ENCODE measurements at places on chromosomes 5 and 9.

- DNase-seq, result no peak
Measured at GRCh38 chr9:1219284-1219683, 169.1 kb downstream of the DMRT2 start.

GRCh38 chr9:3285365-3286161 is 240.2 kb downstream of the RFX3 start:
- no peak for DNase-seq

DNA sequence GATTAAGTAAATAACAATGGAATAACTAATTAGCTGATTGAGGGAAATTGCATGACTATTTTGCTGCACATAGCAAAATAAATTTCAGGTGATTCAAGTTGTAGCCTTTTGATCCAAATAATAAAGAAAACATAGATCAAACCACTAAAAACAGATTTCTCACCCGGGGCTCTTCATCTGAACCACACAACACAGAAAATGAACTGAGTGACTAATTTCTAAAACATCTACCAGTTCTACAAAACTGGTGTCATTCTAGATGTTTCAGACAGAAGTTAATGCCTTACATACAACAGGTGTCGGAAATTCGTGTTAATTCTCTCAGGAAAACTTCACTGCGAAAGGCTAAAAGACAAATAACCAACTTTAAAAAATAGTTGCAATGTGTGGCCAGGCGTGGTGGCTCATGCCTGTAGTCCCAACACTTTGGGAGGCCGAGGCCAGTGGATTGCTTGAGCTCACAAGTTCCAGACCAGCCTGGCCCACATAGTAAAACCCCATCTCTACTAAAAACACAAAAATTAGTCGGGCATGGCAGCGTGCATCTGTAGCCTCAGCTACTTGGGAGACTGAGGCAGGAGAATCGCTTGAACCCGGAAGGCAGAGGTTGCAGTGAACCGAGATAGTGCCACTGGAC is 6.9 kb downstream of the PROP1 start:
- no peak for DNase-seq

DNA sequence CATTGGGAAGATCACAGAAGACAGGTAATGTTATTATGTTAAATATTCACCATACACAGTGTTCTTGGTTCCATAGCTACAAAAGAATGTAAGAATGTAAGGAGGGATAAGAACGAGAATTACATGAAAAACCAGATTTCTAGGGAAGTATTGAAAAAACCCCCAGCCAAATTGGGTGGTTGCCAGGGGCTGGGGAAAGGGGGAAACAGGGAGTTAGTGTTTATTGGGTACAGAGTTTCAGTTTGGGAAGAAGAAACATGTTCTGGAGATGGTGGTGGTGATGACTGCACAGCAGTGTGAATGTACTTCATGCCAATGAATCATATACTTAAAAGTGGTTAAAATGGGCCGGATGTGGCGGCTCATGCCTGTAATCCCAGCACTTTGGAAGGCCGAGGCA is 40.3 kb downstream of the GLRX start:
- no peak for DNase-seq

- no peak for DNase-seq
Measured at GRCh38 chr9:134802216-134802795, 78.3 kb upstream of the FCN2 start.

DNA sequence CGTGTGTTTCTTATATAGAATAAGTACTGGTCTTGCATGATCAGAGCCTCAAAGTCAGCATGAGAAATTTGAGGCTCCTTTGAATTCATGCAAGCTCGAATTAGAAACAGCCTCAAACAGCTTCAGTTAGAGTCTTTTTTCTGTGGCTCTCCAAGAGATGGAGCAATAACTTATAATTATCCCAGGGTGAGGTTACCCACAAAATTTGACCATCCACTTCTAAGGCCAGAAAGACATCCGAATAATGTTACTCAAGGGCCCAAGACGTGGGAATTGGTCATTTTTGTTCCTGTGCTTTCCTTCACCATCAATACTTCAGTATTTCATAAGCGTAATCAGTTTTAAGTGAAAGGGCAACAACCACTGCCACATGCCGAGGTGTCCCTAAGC is 89.7 kb downstream of the DAPK1 start:
- no peak for DNase-seq

DNA sequence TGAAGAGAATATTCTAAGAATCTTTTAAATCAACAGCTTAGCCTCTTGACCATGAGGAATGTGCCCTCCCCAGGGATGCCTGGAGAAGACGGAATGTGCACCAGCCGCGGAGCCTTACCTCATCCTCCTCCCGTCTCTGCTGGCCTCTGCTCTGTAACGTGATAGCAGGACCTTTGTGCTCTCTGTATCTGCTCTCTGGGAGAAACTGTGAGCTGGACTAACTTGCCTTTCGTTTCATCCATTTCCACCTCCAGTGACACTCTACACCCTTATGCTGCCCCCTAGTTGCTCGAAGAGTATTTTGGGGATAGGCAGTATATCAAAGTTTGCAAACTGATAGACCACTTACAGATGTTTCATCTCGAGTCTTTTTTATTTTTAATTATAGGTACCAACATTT is 141.4 kb downstream of the NPR3 start:
- DNase-seq, result no peak

- no peak for DNase-seq
Measured at GRCh38 chr9:123090956-123091355, 57.5 kb downstream of the GPR21 start.

- DNase-seq, result no peak
Measured at GRCh38 chr9:130599625-130600024, 20.2 kb downstream of the FUBP3 start.
